ENCODE measurements at places on chromosomes 4 and X.
A peak's percentile ranks its signal among the peaks of the same experiment; 100 is the strongest.

- DNase-seq: no peak
Measured at GRCh38 chr4:147950261-147950660, 218.4 kb downstream of the ARHGAP10 start.

GRCh38 chr4:13092702-13093101, 391.4 kb downstream of the RAB28 start:
- peak; percentile 53 for DNase-seq

GRCh38 chr4:110514889-110515479, 39.0 kb downstream of the ENPEP start:
- DNase-seq: peak; percentile 41

GRCh38 chrX:104104676-104105075, 7.6 kb upstream of the ZCCHC18 start:
- DNase-seq: no peak

DNA sequence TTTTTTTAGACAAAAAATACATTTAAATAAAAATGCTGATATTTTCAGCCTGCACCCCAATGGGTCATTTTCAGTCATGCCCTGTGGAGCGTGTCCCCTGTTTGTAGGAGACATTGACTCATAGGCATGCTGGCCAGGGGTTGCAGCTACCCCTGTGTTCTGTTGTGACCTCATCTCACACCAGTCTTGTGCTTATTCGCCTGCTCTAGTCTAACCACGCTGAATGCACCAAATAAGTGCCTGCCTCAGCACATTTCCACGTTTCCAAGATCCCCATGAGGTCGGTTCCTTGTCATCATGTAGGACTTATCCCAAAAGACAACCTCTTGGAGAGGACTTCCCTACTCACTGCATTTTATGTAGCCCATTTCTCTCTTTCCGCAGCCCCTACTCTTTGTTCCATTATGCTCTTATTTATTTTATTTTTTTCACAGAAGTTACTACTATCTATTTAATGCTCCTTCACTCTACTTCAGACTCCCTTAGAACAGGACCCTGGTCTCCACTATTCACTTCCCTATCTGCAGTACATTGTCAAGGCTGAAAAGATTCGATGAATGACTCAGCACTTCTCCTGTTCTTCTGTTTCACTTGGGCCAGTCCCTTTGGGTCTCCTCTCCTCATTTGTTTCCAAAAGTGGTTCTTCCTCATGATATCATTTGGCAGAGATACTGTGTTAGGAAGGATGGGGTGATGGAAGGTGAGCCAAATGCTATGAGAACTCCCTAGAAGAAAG, 109.7 kb downstream of the MSL3 start:
- no peak for DNase-seq
